ENCODE measurements at places on chromosomes 16 and 17.
A peak's percentile ranks its signal among the peaks of the same experiment; 100 is the strongest.

DNA sequence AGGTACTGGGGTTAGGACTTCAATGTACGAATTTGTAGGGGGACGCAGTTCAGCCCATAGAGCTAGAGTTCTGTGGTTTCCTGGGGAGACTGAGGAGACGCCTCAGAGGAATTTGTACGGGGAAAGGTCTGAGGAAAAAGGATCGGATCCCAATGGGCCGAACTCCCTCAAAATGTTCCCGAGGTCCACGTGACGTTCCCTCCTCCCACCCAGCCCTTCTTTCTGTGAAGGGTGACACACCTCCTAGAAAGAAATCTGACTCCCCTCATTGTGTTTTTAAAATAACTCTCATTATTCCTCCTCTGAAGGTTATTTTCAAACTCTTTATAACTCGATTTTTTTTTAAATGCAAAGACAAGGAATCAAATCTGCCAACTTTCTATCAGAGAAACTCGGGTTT lies 8.6 kb downstream of the RGS9 start:
- no peak for DNase-seq

GRCh38 chr17:54620399-54620978 lies 280.2 kb upstream of the TOM1L1 start:
- DNase-seq = no peak

- DNase-seq = no peak
Observed at GRCh38 chr17:81570964-81571363, 18.8 kb upstream of the FAAP100 start.

DNA sequence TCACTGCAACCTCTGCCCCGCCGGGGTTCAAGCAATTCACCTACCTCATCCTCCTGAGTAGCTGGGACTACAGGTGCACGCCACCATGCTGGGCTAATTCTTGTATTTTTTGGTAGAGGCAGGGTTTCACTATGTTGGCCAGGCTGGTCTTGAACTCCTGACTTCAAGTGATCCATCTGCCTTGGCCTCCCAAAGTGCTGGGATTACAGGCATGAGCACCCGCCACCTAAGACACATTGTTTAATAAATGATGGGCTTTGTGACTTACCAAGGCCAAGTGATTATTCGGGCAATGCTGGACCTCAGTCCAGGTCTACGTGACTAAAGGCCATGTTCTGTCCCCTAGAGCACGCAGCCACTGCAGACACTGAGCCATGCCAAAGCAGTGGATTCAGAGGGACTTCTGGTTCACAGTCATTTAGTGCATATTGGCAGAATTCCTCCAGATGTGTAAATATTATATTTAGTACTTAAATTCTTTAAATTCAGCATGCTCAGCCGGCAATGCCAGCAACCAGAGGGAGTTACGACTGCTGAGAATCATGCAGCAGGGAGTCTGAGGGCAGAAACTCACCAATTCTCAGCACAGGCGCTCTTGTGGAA lies 4.8 kb upstream of the ERCC4 start:
- no peak for DNase-seq

GRCh38 chr17:29621751-29622194 lies 939 bp downstream of the CORO6 start:
- DNase-seq = no peak

- no peak for DNase-seq
Observed at GRCh38 chr17:21545064-21545463, 147.3 kb upstream of the KCNJ18 start.

GRCh38 chr16:84332975-84333684 lies 35.2 kb upstream of the ATP2C2 start:
- no peak for DNase-seq

- no peak for DNase-seq
Observed at GRCh38 chr17:55737976-55738501, 12.8 kb upstream of the PCTP start.

DNA sequence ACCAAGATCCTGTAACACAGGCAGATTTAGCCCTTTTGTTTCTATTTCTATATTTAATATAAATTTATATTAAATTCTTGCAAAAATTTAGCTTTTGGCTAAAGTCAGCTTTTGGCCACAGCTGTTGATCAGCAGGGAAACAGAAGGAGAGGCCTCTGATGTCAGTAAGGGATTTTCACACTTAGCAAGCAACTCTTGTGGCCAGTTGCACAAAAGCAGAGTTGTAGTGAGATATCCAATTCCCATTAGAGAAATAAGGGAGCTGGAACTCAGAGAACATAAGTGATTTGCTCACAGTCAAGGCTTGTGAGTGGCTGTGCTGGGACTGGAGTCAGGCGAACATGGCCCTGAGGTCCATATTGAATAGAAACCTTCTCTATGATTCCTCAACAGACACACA lies 16.7 kb upstream of the HEATR6 start:
- no peak for DNase-seq

DNA sequence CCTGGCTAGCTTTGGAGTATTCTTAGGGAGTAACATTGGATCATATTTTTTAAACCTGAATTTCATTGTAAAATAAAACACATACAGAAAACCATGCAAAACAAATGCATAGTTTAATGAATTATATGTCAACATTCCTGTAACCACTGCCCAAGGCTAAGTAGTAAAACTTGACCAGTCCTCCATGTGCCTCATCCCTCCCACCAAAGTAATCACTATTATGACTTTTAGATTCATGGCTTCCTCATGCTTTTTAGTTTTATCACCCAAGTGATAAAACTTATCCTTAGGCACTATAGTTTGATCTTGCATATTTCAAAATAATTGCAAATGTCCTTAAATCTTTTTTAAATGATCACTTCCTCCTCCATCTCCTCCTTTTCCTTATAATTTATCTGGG lies 20.4 kb downstream of the PRKCA start:
- DNase-seq = no peak

- no peak for DNase-seq
Observed at GRCh38 chr16:84074721-84075120, 32.1 kb upstream of the SLC38A8 start.

DNA sequence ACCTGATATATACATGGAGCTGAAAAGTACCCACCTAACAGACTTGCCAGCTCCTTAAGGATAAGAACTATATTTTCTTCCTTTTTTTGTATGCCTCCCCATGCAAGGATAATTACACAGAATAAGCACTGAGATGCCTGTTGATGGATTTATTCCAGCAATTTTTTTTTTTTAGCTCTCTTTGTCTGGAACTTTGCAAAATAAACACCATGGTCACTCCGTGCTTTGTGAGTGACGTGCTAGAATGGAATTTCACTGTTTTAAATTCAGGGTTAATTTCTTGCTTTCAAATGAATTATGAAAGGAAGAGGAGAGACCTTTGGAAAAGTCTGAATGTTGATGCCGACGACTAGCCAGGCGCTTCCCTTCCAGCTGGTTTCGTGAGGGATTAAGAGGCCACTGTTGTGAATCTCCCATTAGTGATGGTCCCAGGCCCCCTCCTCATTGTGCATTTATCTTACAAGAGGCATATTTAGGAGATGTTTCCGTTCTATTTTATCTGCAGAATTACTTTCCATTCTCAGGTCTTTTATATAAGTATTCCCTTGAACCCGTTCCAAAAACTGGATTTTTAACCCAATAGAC lies 529.1 kb downstream of the WWOX start:
- no peak for DNase-seq

- DNase-seq = no peak
Observed at GRCh38 chr16:51734220-51734619, 583.1 kb upstream of the SALL1 start.

GRCh38 chr17:47785538-47786123 lies 36.0 kb downstream of the OSBPL7 start:
- DNase-seq = peak; percentile 17

DNA sequence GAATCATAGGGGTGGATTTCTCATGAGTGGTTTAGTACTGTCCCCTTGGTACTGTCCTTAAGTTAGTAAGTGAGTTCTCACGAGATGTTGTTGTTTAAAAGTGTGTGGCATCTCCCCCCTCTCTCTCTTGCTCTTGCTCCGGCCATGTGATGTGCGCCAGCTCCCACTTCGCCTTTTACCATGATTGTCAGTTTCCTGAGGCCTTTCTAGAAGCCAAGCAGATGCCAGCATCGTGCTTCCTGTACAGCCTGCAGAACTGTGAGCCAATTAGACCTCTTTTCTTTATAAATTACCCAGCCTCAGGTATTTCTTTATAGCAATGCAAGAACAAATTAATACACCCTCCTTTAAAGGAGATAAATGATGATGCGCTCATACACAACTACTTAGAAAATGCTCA lies 50.1 kb upstream of the NACA2 start:
- DNase-seq = no peak

GRCh38 chr17:1576500-1576899 lies 13.9 kb upstream of the PITPNA start:
- DNase-seq = no peak

DNA sequence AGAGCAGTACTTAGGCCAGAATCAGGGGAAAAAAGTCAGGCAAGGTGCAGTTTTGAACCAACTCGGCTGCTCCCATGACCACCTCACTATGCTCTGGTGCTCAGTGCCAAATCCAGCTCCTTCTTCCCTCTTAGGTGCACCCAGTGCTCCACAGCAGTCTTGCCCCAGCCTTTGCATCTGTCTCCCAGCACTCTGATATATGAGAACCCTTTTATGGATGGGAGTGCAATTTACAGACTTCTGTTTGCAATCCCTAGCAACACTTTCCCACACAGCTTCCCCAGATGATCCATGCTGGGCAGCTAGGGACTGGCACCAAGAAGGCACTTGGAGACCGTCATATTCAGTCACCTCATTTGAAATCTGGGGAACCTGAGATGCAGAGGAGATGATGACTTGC lies 267.9 kb upstream of the CCL2 start:
- DNase-seq = no peak

DNA sequence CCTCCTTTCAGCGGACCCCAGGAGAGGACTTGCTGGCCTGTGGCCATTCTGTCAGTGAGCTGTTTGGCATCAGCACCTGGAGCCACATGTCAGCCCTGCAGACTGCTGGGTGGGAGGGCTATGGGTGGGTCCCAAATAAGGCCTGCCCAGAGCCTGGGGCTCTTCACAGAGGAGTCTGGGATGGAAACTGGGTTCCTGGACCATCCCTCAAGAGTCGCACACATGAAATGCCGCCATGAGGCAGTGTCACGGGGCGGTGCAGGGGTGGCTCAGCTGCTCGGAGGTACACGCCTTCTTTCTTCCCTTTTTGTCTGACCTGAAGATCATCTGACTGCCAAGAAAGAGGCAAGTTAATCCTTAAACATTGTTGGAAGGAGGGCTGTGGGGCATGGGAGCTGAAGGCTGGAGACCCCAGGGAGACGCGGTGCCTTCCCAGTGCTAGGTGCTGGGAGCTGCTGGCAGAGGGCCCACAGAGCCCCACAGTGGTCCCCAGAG lies 14.8 kb downstream of the MPRIP start:
- DNase-seq = no peak

GRCh38 chr16:47284999-47285398 lies 141.3 kb upstream of the NETO2 start:
- DNase-seq = no peak

DNA sequence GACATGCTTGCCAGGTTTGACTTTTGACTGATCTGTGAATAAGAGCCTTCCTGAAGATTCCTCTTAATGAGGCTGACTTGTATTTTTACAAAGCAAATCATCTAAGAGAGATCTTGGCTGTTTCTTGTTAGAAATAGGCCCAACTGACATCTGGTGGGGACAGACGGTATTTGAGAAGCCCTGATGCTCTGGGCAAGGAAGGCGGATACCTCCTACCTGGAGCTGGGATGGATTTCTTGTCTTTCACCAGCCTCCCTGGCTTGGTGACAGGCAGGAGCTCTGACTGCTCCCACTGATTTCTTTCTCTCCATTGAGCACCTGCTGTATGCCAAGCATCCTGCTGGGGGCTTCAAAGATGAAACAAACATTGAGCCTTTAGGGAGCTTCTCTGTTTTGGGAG lies 40.4 kb downstream of the AKAP1 start:
- DNase-seq = no peak

DNA sequence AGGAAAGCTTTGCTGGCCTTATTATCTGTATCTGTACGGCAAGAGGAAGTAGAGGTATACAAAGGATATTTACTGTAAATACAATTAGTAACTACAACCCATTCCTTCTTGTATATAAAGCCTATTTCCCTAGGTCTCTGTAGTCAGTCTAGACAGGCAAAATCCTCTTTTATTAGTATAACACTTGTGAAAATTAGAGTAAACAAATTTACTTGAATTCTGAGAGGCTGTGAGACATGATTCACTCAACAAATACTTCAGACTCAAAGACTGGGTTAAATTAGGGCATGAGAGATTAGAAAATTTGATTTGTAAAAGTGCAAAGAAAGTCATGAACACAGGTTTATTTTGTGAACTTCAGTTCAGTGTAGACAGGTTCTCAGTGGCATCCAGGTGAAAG lies 30.9 kb upstream of the CDH8 start:
- DNase-seq = no peak

GRCh38 chr16:67112591-67113399 lies 3.1 kb downstream of the PHAF1 start:
- no peak for DNase-seq

- no peak for DNase-seq
Observed at GRCh38 chr17:76142585-76143041, 1.6 kb upstream of the FOXJ1 start.

GRCh38 chr16:20051147-20051546 lies 22.5 kb downstream of the GPR139 start:
- DNase-seq = no peak

DNA sequence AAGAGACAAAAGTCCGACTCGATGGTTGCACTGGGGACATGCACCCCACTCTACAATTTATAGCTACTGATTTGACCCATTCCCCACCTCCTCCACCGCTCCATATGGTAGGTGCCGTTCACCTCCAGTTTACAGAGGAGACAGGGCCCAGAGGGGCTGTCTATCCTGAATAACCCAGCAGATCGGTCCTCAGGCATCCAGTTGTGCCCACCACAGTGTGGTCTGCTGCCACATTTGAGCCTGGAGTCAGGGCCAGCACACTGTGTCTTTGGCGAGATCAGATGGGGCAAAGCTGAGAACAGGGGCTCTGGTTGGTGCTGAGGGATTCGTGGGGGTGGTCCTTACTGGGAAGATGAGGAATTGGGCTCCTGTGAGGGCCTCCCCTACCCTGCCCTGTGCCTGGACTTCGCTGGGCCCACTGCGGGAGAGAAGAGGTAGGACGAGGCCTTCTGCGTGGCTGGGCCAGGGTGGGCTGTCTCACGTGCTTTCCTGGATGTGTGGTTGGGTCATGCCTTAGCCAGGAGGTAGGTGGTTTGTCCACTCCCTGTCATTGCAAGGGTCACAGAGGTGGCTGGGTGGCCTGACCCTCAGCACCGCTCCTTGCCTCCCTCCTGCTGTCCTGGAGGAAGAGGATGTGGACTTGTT lies 2.8 kb downstream of the ADCY7 start:
- DNase-seq = no peak

- no peak for DNase-seq
Observed at GRCh38 chr17:35717475-35717874, 14.0 kb upstream of the RASL10B start.

All from CD4-positive, alpha-beta T cell treated with Interleukin-17A for 1 hour (primary cell).